Activated naive CD4-positive, alpha-beta T cell treated with anti-CD3 and anti-CD28 coated beads, Interleukin-2, amount 50 U/mL, for 16 hours (primary cell): ENCODE measurements at places on chromosomes 3 and 15.

GRCh38 chr3:37183375-37183831, 9.0 kb upstream of the LRRFIP2 start:
- DNase-seq = no peak

GRCh38 chr3:8152821-8153418, 348.7 kb upstream of the LMCD1 start:
- DNase-seq = no peak

DNA sequence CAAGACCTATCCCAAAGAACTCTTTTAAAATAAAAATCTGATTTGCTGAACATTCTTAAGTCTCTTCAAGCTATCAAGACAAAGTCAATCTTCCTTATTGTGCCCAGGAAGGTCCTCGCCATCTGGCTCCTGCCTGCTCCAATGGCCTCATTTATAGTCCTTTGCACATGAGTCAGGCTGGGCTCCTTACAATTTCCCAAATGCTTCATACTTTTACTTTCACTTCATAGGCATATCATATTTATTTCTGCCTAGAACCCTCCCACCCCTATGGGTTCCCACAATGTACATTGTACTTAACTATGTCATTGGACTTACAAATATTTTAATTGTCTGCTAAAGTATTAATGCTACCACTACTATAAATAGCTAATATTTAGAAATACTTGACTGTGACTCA, 9.1 kb downstream of the THRB start:
- DNase-seq = no peak

DNA sequence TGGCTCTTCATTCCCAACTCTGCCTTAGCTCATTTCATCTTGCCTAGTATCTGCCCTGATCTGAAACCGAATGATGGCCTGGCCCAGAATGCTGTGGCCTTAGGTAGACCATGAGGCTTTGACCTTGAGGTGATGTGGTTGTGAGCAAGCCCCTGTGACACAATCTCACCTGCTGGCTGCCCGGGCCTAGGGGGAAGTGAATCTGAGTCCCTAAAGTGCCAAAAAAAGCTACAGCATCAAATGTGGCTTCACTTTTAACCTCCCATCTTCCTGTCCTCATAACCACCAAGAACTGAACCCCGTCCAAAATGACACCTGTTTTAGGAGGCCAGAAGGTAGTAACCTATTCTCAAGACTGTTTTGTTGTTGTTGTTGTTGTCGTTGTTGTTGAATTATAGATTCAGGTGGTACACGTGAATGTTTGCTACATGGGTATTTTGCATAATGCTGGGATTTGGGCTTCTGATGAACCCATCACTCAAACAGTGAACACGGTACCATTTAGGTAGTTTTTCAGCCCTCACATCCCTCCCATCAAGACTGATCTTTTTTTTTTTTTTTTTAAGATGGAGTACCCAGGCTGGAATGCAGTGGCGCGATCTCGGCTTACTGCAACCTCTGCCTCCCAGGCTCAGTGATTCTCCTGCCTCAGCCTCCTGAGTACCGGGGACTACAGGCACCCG, 54.6 kb downstream of the MCCC1 start:
- no peak for DNase-seq

DNA sequence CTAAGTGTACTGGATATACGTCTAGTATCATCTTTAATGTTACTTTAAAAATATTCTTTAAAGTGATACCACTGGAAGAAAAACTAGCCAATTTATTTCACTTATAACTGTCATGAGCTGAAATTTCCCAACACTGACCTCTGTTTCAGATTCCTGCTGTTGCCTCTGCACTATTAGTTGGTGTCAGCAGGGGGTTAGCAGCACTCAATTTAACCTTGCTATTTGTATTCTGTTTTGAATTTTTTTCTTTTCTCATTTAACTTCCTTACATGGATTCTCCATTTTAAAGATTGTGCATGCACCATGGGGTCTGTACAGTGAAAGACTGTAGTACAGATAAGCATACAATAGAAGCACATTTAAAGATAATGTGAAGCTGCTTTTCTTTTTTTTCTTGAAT, 169.2 kb downstream of the UBE2E2 start:
- DNase-seq = no peak

DNA sequence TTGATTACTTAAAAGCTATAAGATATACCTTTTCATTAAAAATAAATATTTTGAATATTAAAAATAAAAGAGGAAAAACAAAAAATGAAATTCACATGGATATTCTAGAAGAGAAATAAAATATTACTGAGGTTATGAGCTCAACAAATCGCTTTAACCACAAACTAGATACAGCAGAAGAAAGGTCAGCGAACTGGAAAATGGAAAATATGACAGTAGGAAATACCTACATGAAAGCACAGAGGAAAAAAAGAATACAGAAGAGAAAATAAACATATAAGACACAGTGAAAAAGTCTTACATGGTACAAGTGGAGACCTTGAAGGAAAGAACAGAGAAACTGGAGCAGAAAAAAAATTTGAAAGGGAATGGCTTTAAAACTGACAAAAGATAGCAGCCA, 33.2 kb downstream of the SCAPER start:
- no peak for DNase-seq

- no peak for DNase-seq
These were observed 13.2 kb upstream of the ZBTB20 start for GRCh38 chr3:115160295-115160694.

DNA sequence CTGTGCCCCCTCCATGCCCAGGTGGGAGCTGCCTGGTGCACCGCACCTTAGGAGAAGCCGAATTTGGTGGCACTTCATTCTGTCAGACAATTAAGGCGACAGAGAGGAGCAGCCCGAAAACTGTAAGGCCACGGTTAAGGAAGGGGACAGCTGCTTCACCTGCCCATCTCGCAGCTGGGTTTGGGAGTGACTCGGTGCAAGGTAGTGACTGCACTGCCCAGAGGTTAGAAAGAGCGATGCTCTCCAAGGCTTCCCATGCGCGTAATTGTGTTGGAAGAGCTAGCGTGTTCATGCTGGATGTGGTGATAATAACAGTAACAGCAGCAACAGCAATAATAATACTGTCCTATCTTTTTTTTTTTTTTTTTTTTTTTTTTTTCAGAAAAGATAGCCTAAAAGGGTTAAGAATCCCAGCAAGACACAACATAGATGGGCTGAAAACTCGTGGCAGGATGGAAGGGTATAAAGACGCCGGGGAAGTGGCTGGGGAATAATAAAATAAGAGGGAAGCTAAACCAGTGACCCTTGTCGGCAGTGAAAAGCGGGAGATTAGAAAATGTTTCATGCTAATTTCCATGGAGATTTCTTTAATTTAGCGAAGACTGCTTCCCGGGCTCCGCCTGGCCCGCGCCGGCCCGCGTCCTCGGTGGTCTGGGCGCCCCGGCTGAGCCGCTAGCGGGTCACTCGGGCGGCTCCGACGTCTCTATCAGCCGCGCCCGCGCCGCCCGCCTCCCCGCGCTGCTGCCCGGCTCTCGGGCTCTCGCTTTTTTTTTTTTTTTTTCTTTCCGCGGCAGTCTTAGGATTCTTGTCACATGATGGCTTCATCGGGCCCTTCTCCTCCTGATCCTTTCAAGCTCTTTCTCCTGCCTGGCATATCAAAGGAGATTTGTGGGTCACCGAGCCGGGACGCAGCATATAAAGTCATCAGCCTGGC, 617.1 kb downstream of the NR2F2 start:
- DNase-seq = no peak

DNA sequence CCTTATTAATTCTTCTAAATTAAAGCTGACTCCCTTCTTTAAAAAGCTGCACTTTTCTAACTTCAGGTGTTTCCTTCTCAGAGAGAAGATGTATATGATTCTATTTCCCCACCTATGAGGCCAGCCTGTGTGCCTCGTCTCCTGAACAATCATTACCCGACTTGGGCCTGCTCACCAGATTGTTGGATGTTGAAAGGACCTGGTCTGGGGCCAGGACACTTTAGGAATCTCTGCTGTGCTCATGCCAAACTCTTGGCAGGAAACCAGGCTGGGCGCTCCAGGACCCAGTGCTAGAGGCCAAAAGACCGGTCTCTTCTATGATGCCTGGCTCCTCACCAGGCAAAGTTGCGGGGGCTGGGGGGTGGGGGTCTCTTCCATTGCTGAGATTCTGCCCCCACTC, 16.9 kb upstream of the LRRC31 start:
- no peak for DNase-seq

- DNase-seq = no peak
These were observed 136.1 kb upstream of the MME start for GRCh38 chr3:154943981-154944380.

DNA sequence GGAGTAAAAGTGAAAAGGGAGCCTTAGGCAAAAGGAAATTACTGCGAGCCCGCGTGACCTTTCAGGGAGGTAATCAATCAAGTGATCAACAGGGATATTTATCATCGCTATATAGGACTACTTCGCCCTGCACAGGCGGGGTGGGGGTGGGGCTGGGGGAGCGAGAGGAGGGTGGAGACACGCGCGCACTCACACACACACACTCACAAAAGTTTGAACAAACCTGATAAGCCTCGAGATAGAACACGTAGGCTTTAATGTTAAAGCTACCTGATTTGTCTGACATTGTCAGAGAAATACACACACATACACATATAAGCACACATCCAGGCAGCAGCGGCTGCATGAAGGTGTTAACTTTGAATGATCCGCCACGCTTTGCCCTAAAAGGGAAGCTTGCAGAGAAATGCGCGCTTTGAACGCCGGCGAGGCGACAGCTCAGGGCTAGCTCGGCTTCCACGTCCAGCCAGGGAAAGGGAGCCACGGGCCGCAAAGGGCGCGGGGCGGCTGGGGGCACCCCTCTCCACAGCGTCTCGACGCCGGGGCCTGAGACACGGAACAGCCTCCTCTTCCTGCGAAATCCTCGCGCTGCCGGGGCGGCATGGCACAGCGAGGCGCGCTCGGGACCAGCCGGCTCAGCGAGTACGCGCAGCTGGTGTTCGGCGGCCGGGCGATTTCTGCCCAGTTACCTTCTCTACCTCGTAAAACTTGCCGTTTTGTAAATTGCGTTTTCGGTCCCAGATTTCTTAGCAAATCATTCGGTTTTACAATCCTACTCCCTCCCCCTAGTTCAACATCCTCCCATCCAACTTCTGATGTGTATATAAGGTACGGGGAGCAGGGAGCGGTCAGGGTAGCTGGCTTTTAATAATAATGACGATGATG, 4.8 kb upstream of the MECOM start:
- peak; percentile 19 for DNase-seq
